ENCODE measurements at places on chromosomes 13 and 19. TPM values are rescaled to one million over a fixed set of nuclear protein-coding genes. Genes with fewer than 3 reads are reported as not detected.

IL11 gene
- polyA plus RNA-seq, result 1.5 TPM

SERPINE3 gene
- polyA plus RNA-seq, result 0.65 TPM

ZNF135 gene
- 21.8 TPM for polyA plus RNA-seq

KLK14 gene
- 0.23 TPM for polyA plus RNA-seq

INSR gene
- polyA plus RNA-seq, result 26.6 TPM

IGSF23 gene
- 0.92 TPM for polyA plus RNA-seq

KASH5 gene
- polyA plus RNA-seq, result 0.57 TPM

CYP2A6 gene
- not detected for polyA plus RNA-seq

DHPS gene
- polyA plus RNA-seq, result 103 TPM

ZNF320 gene
- polyA plus RNA-seq, result 22.6 TPM

LAIR1 gene
- 3.3 TPM for polyA plus RNA-seq

CGB2 gene
- polyA plus RNA-seq, result not detected

LILRA1 gene
- 0.42 TPM for polyA plus RNA-seq

CA11 gene
- polyA plus RNA-seq, result 30.7 TPM

FGF9 gene
- 15.4 TPM for polyA plus RNA-seq

ARHGEF1 gene
- 40.1 TPM for polyA plus RNA-seq

SMIM24 gene
- 614 TPM for polyA plus RNA-seq

DIAPH3 gene
- polyA plus RNA-seq, result 14.3 TPM

ZNF723 gene
- 0.09 TPM for polyA plus RNA-seq

KIR2DL3 gene
- not detected for polyA plus RNA-seq

ATP4A gene
- not detected for polyA plus RNA-seq

KLK10 gene
- polyA plus RNA-seq, result 0.32 TPM

MEDAG gene
- polyA plus RNA-seq, result 1.2 TPM

HSPB6 gene
- 27.8 TPM for polyA plus RNA-seq

DACH1 gene
- 101 TPM for polyA plus RNA-seq

SAFB2 gene
- polyA plus RNA-seq, result 77.7 TPM

CALR3 gene
- not detected for polyA plus RNA-seq

ZNF430 gene
- polyA plus RNA-seq, result 10.7 TPM

METTL21C gene
- polyA plus RNA-seq, result 0.82 TPM

EBI3 gene
- 0.36 TPM for polyA plus RNA-seq
